ENCODE measurements at places on chromosomes 6 and 20.
A peak's percentile ranks its signal among the peaks of the same experiment; 100 is the strongest.

DNA sequence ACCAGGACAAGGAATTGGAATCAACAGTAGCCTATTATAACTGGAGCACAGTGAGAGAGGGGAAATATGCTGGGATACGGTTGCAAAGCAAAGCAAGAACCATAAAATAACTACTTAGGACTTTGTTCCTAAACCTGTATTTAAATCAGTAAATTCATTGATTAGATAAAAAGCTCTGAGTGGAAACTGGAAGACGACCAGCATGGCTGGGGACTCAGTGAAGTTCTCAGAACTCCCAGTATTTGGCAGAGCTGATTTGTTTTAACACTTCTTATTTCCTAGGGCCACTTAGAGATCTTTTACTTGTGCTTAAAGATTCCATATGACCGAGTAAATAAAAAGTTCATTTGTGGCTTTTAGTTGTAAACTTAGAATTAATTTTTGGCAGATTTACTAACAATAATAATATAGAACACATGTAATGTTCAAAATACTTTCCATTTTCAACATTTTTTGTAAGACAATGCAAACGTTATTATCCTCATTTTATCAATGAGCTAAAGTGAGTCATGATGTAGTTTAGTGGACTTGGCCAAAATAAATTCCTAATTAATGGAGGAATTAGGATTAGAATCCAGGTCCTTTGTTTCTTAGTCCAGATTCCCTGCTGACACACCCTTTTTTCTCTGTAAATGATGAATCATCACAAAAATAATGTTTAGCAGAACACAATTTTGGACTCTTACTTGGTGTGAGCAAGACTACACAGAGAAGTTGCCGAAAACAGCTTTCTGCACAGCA lies 392.9 kb downstream of the GJA1 start:
- no peak for DNase-seq

DNA sequence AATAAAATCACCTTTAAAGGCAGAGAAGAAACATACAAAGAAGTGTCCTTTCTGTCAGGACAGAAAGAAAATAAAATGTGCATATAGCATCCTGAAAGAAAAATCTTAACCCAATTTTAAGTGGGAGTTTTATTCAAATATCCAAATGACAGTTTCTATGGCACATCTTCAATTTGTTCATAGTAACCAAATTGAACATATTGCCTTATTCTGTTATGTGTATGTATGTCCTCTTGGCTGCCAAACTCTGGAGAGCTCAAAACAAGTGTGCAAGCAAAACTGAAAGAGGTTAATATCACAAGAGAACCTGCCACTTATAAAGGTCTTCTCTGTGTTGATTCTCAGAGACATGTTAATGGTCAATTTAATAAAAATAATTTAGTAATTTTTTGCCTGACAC lies 334.7 kb downstream of the BCKDHB start:
- DNase-seq, result no peak

- no peak for DNase-seq
Measured at GRCh38 chr6:40341726-40342125, 245.4 kb downstream of the LRFN2 start.

GRCh38 chr6:88599571-88599970 lies 363.8 kb downstream of the RNGTT start:
- no peak for DNase-seq

DNA sequence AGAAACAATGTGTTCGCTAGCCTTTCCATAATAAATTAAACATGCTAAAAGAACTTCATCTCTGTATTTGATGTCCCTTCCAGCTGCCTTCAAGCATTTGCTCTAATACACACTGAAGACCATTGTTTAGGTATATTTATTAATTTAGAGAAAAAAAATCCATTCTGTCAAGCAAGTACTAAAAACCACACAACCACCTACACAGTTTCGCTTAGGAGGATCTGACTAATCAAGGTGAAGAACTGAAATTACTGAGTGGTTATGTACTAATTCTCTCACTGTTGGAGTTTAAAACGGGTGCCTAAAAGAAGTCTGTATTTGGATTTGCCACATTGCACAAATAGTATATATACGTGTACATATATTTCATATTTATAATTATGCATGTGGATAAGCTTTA lies 58.9 kb downstream of the GMDS start:
- DNase-seq, result no peak

DNA sequence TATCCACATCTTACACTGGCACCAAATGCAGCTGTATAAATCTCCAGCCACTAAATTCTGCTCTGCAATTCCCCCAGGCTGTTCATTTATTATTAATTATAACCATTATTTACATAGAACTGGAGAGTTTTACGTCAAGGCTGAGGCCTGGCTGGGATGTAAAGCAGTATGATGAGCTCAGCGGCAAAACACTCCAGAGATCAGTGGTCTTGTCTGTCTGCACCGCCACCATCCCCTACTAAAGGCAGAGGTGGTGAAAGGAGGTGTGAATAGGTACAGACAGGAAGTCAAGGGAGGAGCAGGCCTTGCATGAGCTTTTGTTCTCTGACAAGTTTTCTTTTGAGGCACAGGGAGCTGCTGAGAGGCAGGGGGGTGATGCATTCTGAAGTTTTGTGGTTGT lies 159.9 kb upstream of the PCSK2 start:
- no peak for DNase-seq

DNA sequence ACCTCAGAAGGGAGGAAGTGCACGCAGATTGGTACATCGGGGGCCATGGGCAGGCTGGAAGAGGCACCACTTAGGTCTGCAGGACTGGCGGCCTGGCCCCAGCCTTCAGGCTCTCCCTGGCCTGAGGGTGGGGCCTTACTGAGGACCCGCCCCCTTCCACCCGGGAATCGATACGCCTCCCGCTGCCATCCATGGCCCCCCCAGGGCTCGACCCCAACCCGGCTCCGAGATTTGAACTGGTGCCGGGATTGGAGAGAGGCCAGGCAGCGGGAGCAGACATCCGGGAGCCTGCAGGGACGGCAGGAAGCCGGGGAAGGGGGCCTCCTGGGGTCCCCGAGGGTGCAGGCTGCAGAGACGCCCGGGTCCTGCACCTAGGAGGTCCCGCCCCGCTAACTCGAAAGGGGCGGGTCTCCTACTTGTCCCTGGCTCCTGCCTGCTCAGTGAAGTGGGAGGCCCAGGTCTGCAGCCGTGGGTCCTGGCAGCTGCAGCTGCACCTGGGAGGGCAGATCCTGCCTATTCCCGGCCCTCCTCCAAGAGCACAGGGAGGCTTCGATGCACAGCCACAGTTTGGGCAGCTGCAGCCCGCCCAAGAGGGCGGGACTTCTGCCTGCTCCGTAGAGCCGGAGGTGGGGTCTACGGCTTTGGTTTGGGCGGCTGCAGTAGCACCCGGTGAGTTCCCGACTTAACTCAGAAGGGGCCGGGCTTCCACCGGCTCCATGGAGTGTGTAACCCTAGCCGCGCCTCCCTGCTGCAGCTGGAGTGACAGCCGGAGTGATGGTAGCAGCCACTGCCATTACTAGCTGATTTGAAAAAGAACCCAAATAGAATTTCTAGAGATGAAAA lies 35.2 kb upstream of the TBC1D22B start:
- DNase-seq, result peak; percentile 83

DNA sequence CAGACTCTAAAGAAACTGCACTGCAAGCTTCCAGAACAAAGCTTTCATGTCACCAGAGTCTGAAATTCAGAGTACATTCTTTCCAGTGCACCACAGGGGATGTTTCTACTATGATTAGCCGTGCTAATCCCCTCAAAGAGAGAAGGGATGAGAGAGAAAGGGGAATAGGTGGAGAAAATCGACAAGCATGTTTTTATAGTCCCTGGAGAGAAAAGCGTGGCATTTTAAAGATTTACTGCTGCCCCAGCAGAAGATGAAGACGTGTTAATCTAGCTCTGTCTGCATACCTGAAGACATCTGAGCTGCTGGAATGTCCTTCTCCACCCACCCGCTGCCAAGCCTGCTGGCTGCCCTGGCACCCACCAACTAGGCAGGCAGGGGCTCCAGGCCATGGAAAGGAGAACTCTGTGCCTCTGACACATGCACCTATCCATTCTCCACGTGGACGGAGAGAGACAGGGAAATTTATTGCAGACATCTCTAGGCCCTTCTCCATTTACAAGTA lies 4.1 kb downstream of the MYLK4 start:
- no peak for DNase-seq

DNA sequence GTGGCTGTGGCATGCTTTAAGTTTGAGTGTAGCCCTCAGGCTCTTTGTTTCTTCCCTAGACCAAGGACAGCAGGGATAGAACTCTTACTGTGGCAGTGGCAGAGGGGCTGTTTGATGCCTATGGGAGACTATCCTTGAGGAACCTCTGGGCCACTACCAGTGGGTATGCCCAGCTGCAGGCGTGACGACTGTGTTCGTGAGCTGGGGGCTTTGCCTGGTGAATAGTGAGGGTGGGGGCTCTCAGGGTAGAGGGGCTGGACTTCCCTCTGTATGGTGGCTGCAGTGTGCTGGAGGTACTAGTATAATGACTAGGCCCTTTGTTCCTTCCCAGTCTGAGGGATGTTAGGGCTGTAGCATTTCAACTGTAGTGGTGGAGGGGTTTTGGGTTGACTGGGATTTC lies 1242.0 kb downstream of the KHDRBS2 start:
- no peak for DNase-seq

- no peak for DNase-seq
Measured at GRCh38 chr6:170346649-170347048, 40.1 kb downstream of the FAM120B start.

GRCh38 chr20:46004889-46005473 lies 3.7 kb upstream of the MMP9 start:
- DNase-seq, result no peak

GRCh38 chr20:50193199-50193835 lies 2.7 kb downstream of the CEBPB start:
- DNase-seq, result no peak

GRCh38 chr20:48056218-48056617 lies 270.9 kb upstream of the SULF2 start:
- no peak for DNase-seq

DNA sequence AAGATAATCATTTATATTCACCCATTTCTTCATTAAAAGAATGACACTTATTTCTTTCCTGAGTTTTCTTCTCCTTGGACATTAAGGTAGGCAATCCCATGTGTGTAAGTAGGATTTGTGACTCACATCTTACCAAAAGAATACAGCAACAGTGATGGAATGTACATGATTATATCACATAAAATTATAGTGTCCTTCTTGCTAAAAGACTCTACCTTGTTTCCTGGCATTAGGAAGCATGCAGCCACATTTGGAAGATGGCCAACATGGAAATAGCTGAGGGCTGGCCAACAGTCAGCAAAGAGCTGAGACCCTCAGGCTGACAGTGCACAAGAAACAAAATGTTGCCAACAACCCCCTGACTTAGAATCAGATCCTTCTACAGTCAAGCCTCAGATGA lies 327.9 kb upstream of the MARCKS start:
- no peak for DNase-seq

GRCh38 chr6:1387876-1388629 lies 1.3 kb upstream of the FOXF2 start:
- no peak for DNase-seq

DNA sequence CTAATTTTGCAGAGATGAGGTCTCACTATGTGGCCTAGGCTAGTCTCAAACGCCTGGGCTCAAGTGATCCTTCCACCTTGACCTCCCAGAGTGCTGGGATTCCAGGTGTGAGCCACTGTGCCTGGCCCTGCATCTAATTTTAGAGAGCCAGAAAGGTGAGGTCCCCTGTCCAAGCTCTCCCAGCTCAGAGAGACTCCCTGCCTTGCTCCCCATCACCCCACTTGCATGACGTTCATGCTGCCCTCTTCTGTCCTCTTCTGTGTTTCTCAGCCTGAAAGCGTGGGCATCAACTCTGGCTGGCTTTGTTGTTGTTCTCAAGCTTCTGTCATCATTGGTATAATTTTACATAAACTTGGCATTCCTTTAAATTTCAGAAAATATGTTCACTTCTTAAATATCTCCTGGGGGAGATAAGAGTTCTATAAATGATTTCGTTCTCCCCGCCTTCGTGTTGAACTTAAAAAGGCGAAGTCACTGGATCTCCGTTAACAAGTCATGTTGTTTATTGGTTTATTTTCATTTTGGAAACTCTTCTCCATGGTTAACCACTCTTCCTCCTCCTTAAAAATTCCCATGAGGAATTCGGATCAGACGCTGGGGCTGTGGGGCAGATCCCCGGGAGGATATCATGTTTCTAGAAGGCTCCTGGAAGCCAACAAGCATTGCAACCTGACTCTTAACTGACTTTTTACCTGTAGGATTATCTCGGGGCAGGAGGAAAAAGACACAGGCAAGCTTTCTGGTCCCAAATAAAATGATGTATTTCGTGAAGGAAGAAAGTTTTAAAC lies 13.2 kb upstream of the PARD6B start:
- DNase-seq, result no peak

- no peak for DNase-seq
Measured at GRCh38 chr20:52682237-52682636, 289.9 kb upstream of the TSHZ2 start.

GRCh38 chr20:17381724-17382123 lies 149.5 kb downstream of the BFSP1 start:
- DNase-seq, result no peak

DNA sequence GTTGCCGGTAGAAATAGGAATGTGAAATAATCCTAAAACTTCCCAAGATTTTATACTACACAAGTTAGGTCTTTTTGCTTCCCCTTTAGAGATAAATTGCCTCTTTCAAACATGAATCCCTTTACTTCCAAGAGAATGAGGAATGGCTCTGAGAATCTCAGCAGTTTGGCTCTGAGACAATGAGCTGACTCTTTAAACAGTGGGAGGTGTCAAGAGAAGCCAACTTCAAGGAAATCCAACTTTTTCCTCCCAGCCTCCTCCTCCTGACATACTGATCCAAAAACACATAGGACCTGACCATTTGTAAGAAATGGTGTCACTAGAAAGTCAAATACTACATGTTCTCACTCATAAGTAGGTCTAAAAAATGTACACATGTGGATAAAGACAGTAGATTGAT lies 154.2 kb downstream of the ALDH8A1 start:
- DNase-seq, result no peak

DNA sequence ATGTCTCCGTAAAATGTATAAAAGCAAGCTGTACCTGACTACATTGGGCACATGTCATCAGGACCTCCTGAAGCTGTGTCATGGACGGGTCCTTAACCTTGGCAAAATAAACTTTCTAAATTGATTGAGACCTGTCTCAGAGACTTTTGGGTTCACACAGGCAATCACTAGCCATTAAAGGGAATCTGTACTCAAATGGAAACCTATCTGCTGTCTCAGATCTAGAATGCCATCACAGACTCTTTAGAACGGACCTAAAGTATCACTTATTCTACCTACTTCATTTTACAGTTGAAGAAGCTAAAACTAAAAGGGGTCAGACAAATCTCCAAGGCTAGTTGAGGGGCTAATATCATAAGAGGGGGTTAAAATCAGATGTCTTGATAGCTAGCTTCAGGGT lies 11.1 kb downstream of the SAMD3 start:
- no peak for DNase-seq

DNA sequence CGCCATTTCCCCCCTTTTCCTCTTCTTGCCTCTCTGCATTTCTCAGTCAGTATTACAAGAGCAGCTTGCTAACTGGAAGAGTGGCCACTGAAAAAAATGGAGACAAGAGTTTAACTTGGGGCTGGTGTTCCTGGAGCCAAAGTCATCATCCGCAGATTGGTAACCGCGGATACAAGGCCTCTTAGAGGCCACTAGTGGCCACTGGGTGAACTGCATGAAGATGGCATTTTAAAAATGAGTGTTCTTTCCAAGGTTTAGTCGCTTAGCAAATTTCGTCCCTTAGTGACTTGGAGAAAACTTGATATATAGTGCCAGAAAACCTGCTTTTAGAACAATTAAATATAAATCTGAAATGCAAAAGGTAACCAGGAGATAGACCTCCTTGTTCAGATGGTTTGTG lies 4.8 kb downstream of the F13A1 start:
- peak; percentile 37 for DNase-seq
